ENCODE measurements at places on chromosomes 12 and 14.

- no peak for DNase-seq
These were observed 101.1 kb downstream of the RGS6 start for GRCh38 chr14:72033365-72033764.

DNA sequence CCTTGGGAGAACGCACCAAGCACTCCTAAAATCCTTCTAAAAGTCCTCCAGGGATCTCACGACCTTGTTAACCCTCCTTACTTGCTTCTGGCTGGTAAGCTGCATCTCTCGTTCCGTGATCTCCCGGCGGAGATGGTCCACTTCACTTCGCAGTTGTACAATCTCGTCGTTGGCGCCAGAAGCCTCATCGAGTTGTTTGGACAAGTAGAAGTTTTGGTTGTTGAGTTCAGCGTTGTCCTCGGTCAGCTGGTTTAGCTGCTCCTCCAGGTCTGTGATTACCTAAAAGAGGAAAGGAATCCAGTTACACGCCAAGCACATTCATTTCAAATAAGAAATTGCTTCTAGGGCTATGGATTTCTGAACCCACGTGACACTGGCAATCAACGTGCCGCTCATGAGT, 67.1 kb downstream of the PRKAB1 start:
- no peak for DNase-seq

DNA sequence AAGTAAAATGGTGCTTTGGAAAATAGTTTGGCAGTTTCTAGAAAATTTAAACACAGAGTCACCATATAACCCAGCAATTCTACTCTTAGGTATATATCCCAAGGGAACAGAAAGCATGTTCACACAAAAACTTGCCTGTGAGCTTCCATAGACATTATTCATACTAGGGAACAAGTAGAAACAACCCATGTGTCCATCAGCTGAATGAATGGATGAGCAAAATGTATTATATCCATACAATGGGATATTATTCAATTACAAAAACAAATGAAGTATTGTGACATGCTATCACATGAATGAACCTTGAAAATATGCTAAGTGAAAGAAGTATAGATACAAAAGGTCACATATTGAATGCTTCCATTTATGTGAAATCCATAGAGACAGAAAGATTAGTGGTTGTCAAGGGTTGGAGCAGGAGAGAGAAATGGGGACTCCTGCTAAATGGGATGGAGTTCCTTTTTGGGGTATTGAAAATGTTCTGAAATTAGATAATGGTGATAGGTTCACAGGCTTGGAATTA, 7.9 kb downstream of the SLC10A1 start:
- DNase-seq = no peak

GRCh38 chr14:50726372-50727107, 58.4 kb upstream of the SAV1 start:
- DNase-seq = no peak

DNA sequence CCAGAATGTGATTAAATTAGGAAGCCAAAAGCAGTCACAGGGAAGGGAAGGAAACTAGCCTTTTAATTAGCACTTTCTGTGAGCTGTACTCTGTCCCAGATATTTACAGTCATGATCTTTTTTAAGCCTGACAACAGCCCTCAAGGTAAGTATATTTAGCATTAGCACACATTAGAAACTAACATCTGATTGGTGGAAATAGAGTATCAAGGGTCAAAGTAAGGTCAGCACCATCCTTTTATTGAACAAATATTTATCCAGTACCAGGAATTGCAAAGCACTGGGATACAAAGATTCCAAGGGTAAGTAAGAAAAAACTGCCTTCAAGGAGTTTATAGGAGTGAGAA, 28.2 kb downstream of the RPGRIP1 start:
- no peak for DNase-seq

GRCh38 chr12:123519141-123520001, 14.1 kb downstream of the RILPL1 start:
- no peak for DNase-seq

DNA sequence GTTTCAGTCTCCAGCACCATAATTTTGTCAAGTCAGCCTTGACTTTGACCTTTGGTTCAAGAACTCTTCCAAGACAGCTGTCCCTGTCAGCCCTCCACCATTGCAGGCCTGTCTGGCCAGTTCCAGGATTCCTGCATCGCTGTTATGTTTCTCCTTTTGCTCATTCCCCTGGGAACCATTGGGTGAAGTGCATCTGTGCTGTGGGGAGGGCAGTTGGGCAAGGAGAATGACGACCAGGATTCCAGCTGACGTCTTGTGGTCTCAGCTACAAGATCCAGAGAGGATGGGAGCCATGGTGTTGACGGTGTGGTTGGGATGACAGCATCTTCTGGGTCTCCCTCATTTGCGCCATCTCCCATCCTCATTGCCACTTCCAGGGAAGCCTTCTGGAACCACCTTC, 45.9 kb upstream of the SLC24A4 start:
- no peak for DNase-seq

DNA sequence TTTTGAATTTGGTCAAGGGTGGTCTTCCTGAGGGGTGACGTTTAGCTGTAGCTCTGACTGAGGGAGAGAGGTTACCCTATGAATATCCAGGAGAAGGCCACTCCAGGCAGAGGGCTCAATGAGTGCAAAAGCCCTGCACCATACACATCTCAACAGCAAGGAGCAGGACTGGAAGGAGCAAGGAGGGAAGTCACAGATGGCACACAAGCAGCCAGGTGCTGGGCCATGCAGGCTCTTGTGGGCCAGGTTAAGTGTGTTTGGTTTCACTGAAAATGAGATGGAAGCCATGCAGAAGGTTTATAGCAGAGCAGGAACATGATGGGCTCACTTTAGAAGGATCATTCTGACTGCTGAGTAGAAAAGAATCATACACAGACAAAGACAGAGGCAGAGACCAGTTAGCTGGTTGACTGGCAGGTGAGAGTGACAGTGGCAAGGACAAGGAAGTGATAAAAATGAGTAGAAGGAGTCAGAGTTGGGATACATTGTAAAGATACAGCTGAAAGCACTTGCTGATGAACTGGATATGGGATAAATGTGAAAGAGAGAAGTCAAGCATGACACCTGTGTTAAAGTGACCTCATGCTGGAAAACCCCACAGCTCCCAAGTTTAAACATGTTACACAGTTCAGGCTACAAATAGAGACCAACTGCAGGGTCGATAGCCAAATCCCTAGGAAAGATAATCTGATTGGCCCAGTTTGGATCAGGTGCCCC, 81.2 kb downstream of the PRKD1 start:
- no peak for DNase-seq

GRCh38 chr12:89760783-89761182, 52.1 kb upstream of the ATP2B1 start:
- no peak for DNase-seq

DNA sequence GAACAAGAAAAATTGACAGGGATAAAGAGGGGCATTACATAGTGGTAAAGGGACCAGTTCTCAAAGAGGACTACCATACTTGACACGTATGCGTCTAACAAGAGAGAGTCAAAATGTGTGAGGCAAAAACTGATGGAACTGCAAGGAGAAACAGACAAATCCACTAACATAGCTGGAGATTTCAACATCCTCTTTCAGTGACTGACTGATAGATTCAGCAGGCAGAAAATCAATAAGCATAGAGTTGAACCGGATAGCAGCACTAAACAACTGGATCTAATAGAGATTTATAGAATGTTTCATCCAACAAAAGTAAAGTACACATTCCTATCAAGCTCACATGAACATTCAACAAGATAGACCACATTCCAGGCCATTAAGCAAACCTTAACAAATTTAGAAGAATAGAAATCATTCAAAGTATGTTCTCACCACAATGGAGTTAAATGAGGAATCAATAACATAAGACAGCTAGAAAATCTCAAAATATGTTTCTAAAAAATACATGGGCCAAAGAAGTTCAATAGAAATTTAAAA, 16.1 kb upstream of the CRACR2A start:
- DNase-seq = no peak

DNA sequence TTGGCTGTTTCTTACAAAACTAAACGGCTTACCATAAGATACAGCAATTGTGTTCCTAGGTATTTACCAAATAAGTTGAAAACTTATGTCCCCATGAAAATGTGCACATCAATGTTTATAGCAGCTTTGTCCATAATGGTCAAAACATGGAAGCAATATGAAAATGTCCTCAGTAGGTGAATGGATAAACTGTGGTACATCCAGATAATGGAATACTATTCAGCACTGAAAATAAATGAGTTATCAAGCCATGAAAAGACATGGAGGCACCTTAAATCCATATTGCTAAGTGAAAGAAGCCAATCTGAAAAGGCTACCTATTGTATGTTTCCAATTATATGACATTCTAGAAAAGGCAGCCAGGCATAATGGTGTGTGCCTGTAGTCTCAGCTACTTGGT, 40.7 kb downstream of the CFL2 start:
- DNase-seq = no peak

DNA sequence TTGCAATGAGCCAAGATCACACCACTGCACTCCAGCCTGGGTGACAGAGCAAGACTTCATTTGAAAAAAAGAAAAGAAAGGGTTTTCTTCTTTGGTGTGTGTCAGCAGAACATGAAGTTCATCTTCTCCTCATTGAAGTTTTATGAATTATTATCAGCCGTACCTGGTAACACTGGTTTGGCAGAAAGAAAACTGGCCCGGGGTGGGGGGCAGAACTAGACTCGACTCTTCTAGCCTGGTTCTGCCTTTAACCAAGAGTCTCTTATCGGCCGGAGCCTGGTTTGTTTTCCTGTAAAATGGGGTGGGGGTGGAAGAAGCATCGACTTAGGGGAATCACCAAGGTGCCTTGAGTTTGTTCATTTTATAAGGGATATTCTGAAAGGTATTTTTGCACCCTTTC, 64.1 kb downstream of the TECPR2 start:
- DNase-seq = no peak

- no peak for DNase-seq
These were observed 77.6 kb downstream of the MOK start for GRCh38 chr14:102227184-102227964.

- DNase-seq = no peak
These were observed 30.8 kb downstream of the COA8 start for GRCh38 chr14:103593577-103593976.

DNA sequence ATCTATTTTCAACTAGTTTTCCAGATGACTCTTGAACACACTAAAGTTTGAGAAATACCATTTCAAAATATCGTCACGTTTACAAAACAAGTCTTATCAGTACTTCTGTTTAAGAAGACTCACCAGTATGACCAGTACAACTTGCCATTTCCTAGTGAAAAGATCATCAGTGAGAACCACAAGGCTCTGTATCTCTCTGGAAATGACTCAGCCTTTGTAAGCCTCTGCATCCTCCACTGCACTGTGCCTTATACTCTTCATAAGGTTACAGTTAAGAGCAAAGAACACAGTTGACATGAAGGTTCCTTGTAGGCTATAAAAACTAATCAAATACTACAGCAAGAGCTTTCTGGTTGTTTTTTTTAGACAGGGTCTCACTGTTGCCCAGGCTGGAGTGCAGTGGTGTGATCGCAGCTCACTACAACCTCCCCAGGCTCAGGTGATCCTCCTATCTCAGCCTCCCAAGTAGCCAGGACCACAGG, 5.7 kb upstream of the VTI1B start:
- DNase-seq = peak; percentile 52

DNA sequence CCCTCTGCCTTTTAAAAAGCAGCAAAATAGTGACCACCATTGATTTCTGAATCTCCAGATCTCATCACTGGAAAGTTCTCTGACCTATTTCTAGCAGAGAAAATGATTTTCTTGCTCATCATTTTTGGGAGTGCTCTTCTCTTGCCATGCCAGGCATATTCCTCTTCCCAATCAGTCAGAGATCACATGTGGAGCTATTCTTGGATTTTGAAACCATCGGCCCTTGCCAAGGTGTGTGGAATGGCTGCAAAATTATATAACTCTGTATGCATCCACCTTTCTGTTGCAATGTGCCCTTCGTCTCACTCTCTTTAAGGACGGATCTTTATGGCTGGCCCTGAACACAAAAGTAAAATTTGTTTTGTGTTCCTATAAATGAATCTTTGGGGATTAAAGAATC, 25.5 kb upstream of the LDHB start:
- DNase-seq = no peak

GRCh38 chr12:45305907-45306306, 90.0 kb downstream of the ANO6 start:
- no peak for DNase-seq

DNA sequence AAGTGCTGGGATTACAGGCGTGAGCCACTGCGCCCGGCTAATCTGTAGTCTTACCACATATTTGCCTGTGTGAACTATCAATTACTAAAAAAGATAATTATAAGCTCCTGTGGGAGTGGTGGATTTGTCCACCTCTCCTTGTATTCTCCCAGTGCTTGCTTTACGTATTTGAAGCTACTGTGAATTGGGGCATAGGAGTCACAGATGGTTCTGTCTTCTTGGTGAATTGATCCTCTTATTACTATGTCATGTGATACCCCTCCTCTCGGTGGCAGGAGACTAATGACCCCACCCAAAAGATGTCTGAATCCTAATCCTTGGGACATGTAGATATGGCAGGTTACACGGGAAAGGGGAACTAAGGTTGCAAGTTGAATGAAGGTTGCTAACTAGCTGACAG, 11.8 kb downstream of the GPR132 start:
- no peak for DNase-seq

DNA sequence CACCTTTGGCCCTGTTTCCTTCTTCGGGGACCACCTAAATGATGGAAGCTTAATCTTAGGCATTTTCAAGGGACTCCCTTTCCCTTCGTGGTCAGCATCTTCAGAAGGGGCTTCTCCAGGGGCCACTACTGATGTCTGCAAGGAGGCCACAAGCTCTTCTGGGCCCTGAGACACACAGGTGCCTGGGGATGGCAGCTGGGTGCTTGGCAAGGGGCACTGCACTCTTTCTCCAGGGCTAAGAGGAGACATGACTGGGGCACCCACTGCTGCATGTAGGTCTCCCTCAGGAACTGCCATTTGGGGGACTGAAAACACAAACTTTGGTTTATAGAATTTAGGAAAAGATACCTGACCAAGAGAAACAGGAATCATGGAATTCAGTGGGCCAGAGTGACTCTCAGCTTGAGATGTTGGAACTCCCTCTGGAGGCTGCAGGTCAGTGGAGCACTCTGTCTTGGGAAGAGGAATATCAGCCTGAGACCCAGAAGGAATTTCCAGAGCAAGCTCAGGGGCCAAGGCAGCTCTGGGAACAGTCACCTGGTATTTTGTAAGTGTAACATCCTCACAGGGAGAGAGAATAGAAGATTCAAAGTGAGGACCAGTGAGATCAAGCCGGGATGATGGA, 16.0 kb downstream of the PLD4 start:
- DNase-seq = no peak

DNA sequence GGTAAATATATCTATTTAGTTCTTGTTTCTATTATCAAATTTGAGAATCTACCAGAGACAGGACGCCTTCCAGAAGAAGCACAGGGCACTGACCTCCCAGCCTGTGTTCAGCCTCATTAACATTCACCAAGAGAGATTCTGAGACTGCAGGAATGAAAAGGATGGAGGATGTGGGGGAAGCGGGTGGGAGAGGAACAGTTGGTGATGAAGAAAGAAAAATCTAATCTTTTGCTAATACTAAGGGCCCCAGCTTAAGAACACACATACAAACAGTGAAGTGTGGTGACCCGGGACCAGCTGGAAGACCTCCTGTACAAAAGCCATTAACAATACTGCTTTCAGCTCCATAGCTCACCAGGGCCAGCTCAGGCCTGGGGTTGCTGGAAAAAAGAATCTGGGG, 160.5 kb downstream of the NUAK1 start:
- DNase-seq = no peak

Data from amniotic stem cell (primary cell).